ENCODE measurements at places on chromosomes 3 and 15. TPM values are rescaled to one million over a fixed set of nuclear protein-coding genes. Genes with fewer than 3 reads are reported as not detected.
A peak's percentile ranks its signal among the peaks of the same experiment; 100 is the strongest.

DNA sequence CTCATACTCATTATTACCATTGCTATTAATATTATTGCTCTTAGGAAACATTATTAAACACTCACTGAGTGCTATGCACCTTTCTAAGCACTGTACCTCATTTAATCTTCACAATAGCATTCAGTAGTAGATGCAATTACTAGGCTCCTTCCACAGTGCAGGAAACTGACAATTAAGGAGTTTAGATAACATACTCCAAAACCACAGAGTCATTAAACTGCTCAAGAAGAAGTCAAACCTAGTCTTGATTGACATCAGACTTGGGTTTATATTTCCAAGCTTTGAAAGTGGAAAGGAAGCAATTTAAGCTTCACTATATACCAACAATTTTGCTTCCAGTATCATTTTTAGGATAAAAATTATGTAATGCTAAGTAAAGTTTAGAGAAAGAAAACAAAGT is 490.1 kb upstream of the ARRDC4 start:
- no peak overlapping the region for H3K4me3 ChIP-seq
- no peaks in the 10 kb centered on the region for H3K36me3 ChIP-seq
- no peaks in the 10 kb centered on the region for H3K27me3 ChIP-seq

DNA sequence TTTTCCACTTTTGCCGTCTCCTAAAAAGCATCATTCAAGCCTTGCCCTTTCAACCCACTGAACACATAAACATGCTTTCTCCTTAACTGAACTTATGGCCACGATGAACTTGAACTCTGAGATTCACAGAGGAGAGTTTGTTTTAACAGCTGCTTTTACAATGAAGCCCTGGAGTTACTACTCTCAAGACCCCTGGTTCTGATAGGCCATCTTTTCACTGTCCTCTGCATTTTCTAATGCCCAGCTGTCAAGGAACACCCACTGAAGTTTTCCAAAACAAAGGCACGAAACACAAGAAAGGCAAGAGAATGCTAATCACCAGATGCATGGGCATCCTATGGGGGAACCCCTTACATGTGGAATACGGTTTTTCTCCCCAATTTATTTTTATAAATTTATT is 100.8 kb downstream of the ADAMTS9 start:
- no peak overlapping the region for H3K27ac ChIP-seq
- no peaks in the 10 kb centered on the region for H3K36me3 ChIP-seq
- H3K4me3 ChIP-seq, result no peak overlapping the region
- no peaks in the 10 kb centered on the region for H3K27me3 ChIP-seq
- DNase-seq, result no peak

- no peaks in the 10 kb centered on the region for H3K27me3 ChIP-seq
- no peaks in the 10 kb centered on the region for H3K36me3 ChIP-seq
- H3K4me3 ChIP-seq, result peak overlapping the region; percentile 31
- DNase-seq, result no peak
- H3K27ac ChIP-seq, result peak overlapping the region; percentile 94
- peaks cover 82% of the 10 kb centered on the region for H3K4me1 ChIP-seq
Measured at GRCh38 chr3:23735535-23736326, 70.0 kb upstream of the UBE2E1 start.

DNA sequence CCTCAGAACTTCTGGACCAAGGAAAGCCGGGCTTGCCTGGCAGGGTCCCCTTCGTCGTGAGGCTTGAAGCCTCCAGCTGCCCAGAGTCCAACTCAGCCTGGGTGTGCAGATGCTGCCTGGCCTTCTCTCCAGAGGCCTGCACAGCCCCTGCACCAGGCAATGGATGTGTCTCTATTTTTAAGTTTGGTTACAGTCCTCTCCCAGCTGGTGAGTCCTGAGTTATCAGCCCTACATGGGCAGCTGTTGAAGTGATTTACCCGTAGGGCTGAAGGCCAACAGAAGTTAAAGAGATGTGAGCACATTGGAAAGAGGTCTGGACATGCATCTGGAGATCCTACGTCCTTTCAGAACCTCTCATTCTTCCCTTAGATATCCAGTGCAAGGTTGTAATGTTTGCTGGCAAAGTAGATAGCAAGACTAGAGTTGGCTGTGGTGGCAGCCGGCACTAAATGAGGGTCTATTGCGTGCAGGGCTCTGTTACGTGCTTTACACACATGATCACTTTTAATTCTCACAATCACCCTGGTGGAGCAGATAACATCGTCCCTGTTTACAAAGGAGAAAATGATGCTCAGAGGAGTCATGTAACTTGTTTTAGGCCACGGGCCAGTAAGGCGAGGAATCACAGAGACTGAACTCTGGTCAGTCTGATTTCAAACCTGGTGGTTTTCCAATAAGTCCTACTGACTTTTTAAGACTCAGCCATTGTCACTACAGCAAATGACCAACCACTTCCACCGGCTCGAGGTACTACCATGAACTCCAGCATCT is 9.9 kb downstream of the FYCO1 start:
- DNase-seq, result no peak
- H3K36me3 ChIP-seq, result peaks cover 9% of the 10 kb centered on the region
- H3K27ac ChIP-seq, result 0 out of 2 replicates have a peak overlapping the region, but pooled peaks have one; percentile 38
- H3K4me1 ChIP-seq, result peaks cover 31% of the 10 kb centered on the region

GRCh38 chr3:150511122-150511821 is 35.0 kb downstream of the SERP1 start:
- no peak for DNase-seq
- no peak overlapping the region for H3K4me3 ChIP-seq
- no peak overlapping the region for H3K27ac ChIP-seq
- no peaks in the 10 kb centered on the region for H3K36me3 ChIP-seq

Gene CTXND1
- not detected for total RNA-seq

GRCh38 chr3:158169091-158169491 is 59.2 kb downstream of the RSRC1 start:
- 0 out of 2 replicates have a peak, but pooled peaks cover 5% of the 10 kb centered on the region for H3K36me3 ChIP-seq
- H3K27ac ChIP-seq, result no peak overlapping the region
- no peaks in the 10 kb centered on the region for H3K27me3 ChIP-seq
- no peak overlapping the region for H3K4me3 ChIP-seq
- peak; percentile 1 for DNase-seq

DNA sequence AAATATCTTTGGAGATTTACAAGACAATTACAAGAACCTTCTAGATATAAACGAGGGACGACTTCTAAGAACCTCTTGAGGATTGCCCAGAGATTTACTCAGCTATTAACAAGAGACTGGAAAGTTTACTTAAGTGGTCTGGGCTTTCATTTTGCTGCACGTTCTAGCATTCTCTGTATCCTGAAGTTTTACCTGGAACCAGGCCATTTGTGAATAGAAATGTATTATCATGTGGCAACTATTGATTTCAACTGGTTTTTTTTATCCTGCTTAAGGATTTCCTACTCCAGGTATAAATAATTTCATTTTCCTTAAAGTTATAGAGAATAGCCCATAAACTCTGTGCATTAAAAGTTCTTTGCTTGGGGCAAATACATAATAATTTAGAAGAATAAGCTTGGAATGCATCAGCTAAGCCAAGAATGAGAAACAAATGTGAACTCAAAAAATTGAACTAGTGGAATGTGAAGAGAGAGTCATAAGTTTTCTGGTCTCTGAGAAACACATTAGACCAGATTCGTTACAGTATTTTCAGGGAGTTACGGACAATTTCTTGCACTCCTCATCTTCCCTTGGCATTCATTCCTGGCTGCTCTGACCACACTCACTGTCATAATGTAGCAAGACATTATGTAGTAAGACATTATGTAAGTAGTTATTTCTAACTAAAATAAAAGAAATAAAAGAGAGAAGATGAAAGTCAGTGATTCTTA is 1.3 kb downstream of the AQP9 start:
- H3K27me3 ChIP-seq, result no peaks in the 10 kb centered on the region
- no peaks in the 10 kb centered on the region for H3K36me3 ChIP-seq
- no peak overlapping the region for H3K27ac ChIP-seq
- DNase-seq, result no peak

Gene CISH
- total RNA-seq, result 2.7 TPM

Gene OR5H1
- total RNA-seq, result not detected

- no peak overlapping the region for H3K4me3 ChIP-seq
- peak; percentile 29 for DNase-seq
- H3K27me3 ChIP-seq, result no peaks in the 10 kb centered on the region
- H3K27ac ChIP-seq, result no peak overlapping the region
- H3K4me1 ChIP-seq, result no peaks in the 10 kb centered on the region
- 0 out of 2 replicates have a peak, but pooled peaks cover 19% of the 10 kb centered on the region for H3K36me3 ChIP-seq
Measured at GRCh38 chr3:9669720-9670432, 20.6 kb downstream of the MTMR14 start.

DNA sequence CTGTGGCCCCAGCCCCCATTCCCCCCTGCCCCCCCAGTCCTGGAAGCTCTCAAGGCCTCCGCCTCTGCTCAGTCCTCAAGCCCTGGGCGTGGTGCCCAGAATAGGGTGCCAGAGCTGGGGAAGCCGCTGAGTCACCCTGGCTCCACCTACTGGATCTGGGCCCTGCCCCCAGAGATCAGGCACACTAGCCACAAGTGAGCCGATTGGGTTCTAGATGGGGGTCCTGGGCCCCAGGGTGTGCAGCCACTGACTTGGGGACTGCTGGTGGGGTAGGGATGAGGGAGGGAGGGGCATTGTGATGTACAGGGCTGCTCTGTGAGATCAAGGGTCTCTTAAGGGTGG is 5.7 kb downstream of the EIF4G1 start:
- DNase-seq, result peak; percentile 87
- H3K4me3 ChIP-seq, result peak overlapping the region; percentile 18
- no peaks in the 10 kb centered on the region for H3K27me3 ChIP-seq
- H3K4me1 ChIP-seq, result peaks cover 50% of the 10 kb centered on the region
- peak overlapping the region; percentile 51 for H3K27ac ChIP-seq
- H3K36me3 ChIP-seq, result peaks cover 76% of the 10 kb centered on the region

DNA sequence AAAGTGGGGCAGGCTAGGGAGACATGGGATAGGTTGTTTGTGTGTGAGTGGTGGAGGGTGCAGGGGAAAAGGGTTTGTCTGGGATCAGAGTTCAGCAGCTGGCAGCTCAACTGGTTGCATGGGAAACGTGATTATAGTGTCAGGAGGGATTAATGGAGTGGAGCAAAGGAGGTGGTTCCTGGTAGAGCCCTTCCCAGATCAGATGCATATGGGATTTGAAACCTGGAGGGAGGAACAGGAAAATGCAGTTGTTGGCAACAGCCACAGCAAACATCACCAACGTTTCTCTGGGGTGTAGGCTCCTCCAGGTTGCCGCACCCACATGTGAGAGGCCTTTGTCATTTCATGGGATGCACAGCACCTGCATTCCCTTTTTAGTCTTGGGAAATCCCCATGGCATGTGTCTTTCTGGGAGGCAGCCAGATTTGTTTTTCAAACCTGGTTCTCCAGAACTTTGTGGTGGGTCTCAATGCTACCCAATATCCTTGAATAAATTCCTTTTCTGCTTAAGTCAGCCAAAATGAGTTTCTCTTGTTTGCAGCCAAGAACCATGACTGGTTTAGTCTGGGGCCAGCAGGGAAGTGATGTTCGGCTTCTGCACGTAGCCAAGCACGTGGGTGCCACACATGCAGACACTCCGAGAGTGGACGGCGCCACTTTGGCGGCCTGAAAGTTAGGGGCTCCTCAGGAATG is 61.3 kb downstream of the BDH1 start:
- H3K27ac ChIP-seq, result no peak overlapping the region
- H3K27me3 ChIP-seq, result no peaks in the 10 kb centered on the region
- peaks cover 35% of the 10 kb centered on the region for H3K4me1 ChIP-seq
- H3K4me3 ChIP-seq, result no peak overlapping the region
- no peaks in the 10 kb centered on the region for H3K36me3 ChIP-seq

- no peak overlapping the region for H3K4me3 ChIP-seq
- no peaks in the 10 kb centered on the region for H3K27me3 ChIP-seq
- H3K27ac ChIP-seq, result no peak overlapping the region
- peaks cover 3% of the 10 kb centered on the region for H3K4me1 ChIP-seq
- no peaks in the 10 kb centered on the region for H3K36me3 ChIP-seq
Measured at GRCh38 chr15:69056365-69056764, 41.9 kb downstream of the NOX5 start.

Gene CCDC9B
- 168 TPM for total RNA-seq

DNA sequence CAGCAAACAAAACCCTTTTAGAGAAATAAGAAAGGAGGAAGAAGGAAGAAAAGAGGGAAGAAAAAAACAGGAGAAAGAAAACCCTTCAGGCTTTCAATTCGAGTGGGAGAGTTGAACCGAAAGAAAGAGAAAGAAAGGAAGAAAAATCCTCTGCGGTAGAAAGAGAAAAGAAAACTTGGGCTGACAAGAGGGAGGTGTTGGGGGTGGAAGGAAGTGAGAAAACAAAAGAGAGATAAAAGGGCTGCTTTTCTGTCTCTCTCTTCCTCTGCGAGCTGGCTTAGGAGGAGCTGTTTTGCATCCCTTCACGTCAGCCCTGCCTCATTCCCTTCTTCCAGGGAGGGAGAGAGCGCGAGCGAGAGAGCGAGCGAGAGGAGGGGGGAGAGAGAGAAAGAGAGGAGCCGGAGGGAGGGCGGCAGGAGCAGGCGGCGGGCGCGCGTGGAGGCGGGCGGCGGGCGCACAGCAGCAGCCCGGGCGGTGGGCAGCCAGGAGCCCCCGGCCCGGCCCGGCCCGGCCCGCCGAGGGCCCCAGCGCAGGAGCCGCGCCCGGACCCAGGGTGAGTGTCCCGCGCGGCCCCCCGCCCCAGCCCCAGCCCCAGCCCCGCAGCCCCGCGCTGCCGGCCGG is at the start of gene ZNF710:
TSS of gene ZNF710 (plus strand) at position 263 of the 621 bp plus-strand sequence. CDS start 65,814 bp downstream, outside the sequence.
- peak within 1 kb of the TSS; percentile 67 for H3K27ac ChIP-seq
- peaks cover 77% of the 10 kb centered on the region for H3K4me1 ChIP-seq
- no peaks in the 10 kb centered on the region for H3K27me3 ChIP-seq
- DNase-seq, result no peak

Gene CYP19A1
- total RNA-seq, result not detected

DNA sequence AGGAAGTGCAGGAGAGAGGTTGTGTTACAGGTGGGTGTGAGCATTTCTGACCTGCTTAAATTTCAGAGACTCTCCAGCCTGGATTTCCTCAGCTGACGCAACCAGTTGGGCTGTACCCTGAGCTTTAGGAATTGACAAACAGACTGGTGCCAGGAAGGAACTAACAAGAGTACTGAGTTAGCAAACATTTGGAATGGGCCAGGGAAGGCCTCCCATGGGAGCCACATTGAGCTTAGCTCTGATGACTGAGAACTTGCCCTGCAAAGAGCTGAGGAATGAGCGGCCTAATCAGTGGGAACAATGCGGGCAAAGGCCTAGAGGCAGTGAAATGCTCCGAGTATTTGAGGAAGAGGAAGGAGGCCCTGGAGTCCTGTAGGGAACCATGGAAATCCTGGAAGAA is 254.2 kb downstream of the FEZF2 start:
- H3K4me3 ChIP-seq, result no peak overlapping the region
- H3K27ac ChIP-seq, result no peak overlapping the region
- no peaks in the 10 kb centered on the region for H3K36me3 ChIP-seq
- no peaks in the 10 kb centered on the region for H3K27me3 ChIP-seq
- DNase-seq, result no peak

GRCh38 chr3:87969620-87970019 is 89.2 kb downstream of the CGGBP1 start:
- DNase-seq, result no peak
- no peaks in the 10 kb centered on the region for H3K27me3 ChIP-seq
- no peaks in the 10 kb centered on the region for H3K36me3 ChIP-seq
- no peak overlapping the region for H3K27ac ChIP-seq

- H3K27me3 ChIP-seq, result no peaks in the 10 kb centered on the region
- H3K4me1 ChIP-seq, result no peaks in the 10 kb centered on the region
- no peaks in the 10 kb centered on the region for H3K36me3 ChIP-seq
- no peak for DNase-seq
Measured at GRCh38 chr15:33262306-33262705, 48.5 kb upstream of the RYR3 start.
